A549 (cell line): ENCODE measurements at places on chromosomes 12 and 14.
A peak's percentile ranks its signal among the peaks of the same experiment; 100 is the strongest.

GRCh38 chr14:59294662-59294992, 106.2 kb downstream of the DAAM1 start:
- no peak for DNase-seq

DNA sequence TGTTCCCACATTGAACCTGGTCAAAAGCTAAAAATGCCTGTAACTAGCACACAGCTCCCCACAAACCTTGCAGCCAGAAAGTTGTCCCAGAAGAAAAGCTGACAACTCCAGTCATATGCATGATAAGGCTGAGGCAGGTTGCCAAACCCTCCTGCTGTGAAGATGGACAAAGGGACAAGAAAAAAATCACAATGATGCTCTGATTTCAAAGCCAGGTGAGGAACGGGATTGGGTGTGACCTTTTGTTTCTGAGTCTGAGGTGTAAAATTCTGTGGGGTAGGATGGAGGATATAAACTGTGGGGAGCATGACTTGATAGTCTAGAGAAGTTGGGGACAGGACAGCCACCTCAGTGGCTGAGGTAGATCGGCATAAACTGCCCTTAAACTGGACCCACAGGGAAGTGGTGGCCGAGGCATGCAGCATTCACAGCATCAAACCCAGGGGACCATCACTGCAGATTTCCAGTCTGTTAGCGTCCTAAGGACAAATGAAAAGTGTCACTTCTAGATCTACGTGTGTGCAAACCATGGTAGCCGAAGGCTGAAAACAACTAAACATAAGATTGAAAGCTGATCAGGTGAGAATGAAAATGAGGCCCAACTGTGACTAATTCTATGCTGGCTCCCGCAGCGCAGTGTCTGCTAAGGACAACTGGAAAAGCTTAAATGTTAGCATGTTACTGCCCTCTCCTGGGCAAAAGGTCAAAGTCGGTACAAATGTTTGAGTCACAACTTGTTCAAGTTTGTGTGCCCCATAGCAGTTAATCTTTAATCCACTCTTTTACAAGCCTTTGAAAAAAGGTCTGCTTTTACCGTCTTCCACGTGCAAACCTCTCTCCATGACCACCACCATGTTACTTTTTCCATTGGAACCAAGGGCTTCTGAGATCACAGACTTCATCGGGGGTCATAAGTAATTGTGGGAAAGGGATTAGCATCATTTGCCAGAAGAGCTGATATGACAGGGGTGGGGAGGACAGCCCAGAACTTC, 39.8 kb downstream of the GRIN2B start:
- peak; percentile 96 for DNase-seq

DNA sequence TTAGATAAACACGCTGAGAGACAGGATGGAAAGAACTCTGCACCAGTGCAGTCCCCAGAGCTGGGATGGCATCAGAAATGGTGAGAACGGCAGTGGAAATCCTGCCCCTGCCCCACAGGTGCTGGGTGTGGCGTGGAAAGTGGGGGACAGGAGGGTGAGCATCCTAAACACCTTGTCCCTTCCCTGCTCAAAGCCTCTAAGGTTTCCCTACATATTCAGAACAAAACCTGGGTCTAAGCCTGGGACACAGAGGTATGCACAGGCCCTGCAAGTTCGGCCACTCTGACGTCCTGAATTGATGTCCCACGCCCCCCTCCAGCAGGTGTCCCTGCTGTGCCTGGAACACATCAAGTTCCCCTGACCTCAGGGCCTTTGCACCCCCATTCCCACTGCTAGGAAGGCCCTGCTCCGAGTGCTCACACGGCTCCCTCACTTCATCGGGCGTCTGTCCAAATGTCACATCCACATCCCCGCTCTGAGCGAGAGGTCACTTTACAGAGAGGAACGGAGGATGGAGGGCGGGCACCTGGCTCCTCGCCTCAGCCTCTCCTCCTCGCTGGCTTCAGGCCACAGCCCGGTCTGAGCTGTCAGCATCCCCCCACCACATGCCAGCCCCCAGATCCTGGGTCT, 38.5 kb upstream of the SFSWAP start:
- DNase-seq: no peak

DNA sequence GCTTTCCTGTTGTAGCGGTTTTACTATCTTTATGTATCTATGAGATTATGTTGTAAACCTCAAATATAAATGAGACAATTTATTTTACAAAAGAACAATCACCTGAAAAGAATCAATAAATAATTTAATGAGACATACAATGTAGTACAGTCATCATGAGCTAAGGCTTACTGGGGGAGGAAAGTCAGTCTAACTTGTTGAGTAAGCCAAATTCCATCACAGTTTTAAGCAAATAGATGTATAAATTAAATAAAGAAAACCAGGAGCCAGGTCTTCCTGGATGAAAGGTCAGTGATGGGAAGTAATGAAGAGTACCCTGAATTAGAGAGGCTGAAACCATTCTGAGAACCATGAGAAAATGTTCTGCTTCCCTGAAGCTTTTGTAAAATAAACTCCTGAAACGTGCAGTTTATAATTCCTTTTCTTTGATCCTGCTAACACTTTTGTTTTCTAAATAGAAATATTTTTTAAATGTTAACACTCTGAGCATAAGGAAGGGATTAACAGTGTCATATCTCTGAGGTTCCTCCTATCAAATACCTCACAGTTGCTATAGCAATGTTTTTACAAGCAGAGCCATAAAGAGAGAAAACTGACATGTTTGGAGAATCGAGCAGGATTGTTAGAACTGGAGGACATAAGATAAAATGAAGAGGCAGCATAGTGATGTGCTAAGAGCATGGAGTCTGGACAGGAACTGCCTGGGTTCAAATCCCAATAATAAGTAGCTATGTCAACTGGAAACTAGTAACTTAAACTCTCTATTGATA, 444.9 kb upstream of the FOXG1 start:
- peak; percentile 68 for DNase-seq

DNA sequence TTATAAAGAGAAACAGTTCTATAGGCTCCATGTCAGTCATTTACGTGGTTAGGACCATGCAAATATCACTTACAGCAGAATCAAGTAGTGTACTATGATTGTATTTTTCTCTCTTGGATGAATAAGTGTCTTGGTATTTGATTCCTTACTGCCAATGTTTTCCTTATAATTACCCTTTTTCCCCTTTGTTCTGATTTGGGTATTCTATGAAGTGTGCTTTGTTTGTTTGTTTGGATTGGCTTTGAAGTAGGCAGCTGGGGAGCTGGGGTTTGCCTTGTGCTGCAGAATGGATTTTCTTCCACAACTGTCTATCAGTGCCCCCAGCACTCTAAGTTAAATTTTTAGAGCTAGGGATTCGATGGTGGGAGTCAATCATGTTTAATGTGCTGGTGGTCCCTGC, 12.4 kb downstream of the TMEM120B start:
- DNase-seq: no peak

DNA sequence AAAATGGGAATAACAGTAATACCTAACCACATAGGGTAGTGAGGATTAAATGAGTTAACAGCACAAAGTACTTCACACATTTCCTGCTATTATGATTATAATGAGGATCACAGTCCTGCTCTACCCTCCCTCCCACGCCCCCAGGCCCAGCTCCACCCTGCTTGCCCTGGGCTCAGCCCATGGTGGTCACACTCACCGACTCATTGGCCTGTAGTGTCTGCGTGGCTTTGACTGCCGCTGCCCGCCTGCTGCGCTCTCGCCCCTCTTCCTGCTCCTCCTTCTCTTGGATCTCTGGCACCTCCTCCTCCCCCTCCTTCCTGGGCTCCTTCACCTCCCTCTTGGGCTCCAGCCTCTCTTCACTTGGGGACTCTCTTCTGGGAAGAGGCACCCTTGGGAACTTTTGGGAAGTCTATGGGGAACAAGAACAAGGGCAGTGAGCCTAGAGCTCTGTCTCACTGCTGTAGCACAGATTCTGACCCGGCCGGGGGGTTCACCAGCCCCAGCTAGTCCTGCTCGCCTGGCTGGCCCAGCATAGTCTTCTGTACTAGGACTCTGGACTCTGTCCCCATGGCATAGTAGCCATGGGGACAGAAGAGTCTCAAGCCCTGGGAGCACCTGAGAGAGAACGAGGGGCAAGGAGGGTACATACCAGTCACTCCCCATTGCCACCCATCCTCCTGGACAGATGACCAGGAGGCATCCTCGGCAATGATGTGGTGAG, 7.1 kb upstream of the PNMA1 start:
- no peak for DNase-seq

- DNase-seq: peak; percentile 59
Observed at GRCh38 chr12:92927055-92927435, 2.0 kb downstream of the EEA1 start.

DNA sequence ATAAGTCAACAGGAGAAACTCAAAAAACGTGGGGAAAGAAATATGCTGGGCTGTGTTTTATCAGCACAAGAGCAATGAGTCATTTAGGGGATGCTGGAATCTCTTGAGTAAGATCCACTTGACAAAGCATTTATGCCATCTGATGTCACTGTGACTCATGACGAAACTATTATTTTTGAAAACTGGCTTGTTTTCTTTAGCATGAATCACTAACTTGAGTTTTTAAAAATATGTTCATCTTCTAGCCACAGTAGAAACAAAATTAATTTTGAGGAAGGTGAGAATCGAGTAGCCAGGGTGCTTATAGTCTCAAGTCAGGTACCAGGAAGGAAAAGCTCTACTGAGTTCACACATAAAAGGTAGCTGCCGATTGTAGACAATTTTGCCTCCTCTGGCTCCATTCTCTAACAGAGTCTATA, 456.2 kb upstream of the MGAT4C start:
- peak; percentile 97 for DNase-seq

GRCh38 chr12:27530157-27530922, 6.3 kb downstream of the PPFIBP1 start:
- peak; percentile 25 for DNase-seq

GRCh38 chr12:68967046-68967445, 34.1 kb upstream of the CPM start:
- no peak for DNase-seq

- no peak for DNase-seq
Observed at GRCh38 chr12:27309293-27309994, 23.2 kb upstream of the BMAL2 start.

- DNase-seq: no peak
Observed at GRCh38 chr14:35340616-35341453, 48.7 kb downstream of the PSMA6 start.

GRCh38 chr12:95731519-95731958, 59.0 kb downstream of the NTN4 start:
- DNase-seq: no peak

DNA sequence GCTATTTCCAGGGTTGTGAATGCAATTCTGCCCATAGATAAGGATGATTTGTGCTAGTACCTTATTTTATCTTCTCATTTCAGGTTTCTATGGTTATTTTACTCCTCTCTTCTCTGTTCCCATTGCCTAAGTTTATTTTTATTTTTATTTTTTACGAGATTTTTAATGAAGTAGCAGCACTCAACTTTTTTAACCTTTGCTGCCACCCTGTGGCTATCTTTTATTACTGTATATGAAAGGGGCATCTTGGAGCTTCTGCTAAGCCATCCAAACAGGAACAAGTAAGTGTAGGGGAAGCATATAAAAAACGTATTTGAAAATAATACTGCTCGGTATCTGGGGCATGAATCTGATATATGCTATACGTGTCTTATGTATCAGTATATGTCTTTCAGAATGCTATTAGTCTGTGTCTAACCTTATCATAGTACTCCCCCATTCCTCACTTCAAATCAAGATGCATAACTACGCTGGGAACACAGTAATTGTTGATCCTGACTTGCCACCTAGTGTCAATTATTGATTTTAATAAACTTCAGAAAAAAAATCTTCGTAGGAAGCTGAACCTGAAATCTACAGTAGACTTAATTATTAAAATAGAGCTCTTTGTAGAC, 60.3 kb downstream of the KLRG1 start:
- peak; percentile 34 for DNase-seq

GRCh38 chr12:109744986-109745942, 31.6 kb downstream of the FAM222A start:
- no peak for DNase-seq

DNA sequence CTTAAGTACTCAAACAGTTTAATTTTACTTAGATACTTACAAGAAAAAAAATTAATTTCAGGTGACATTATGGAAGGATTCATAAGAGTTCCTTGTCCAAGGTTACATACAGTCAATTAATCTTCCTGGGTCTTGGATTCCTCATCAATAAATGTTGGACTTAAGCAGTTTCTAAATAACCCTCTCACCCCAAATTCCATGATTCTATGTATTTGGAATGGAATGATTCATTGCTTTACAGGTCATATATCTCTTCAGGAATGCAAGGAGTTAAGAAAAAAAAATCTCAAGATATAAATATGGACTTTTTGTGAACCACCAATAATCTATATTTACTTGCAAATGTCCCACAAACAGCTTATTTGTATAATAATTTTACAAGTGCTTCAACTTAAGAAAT, 84.2 kb upstream of the BMP4 start:
- no peak for DNase-seq

- no peak for DNase-seq
Observed at GRCh38 chr12:121530600-121531355, 50.0 kb downstream of the KDM2B start.

GRCh38 chr14:75069121-75069810, at the start of gene ZC2HC1C:
Gene ZC2HC1C (plus strand): TSS chr14:75069641. CDS start chr14:75070574, 933 bp downstream.
- peak; percentile 84 for DNase-seq

- DNase-seq: no peak
Observed at GRCh38 chr12:78179346-78179745, 348.7 kb downstream of the NAV3 start.

DNA sequence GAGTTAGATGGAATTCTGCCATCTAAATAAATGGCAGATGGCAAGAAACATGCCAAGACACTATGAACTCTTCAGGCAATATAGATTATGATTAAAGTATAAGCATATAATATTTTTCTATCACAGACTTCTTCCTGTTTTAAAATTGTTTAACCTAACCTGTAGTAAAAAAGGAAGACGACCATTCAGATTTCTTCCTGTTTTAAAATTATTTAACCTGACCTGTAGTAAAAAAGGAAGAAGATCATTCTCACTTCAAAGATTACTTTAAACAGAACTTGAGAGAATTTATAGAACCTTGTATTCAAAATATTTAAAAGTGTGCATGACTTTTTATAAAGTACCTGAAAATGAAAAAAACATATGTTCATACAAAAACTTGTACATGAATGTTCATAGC, 63.5 kb downstream of the RPS6KA5 start:
- DNase-seq: no peak

DNA sequence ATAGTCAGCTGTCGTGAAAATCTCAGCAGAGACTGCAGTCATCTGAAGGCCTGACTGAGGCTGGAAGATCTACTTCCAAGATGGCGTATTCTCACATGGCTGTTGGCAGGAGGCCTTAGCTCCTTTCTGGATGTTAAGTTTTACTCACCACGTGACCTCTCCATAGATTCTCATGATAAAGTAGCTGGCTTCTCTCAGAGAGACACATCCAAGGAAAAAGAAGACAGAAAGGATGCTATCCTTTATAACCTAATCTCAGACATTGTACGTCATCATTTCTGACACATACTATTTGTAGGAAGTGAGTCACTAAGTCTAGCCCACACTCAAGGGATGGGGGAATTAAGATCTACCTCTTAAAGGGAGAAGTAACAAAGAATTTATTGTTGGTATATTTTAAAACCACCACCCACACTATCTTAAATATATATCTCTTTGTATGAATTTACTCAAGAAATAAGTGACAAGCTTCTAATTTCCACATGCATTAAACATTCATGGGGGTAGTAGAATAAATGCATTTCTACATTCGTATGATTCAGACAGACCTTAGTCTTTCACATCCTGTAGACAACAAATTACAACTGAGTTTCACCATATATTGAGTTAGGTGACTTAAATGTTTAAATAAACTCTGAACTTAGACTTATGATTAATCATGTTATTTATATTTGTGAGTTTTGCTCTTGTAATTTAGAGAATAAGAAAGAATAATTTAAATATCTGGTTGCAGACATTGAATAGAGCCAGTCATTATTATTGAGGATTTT, 411.0 kb downstream of the LRIG3 start:
- peak; percentile 2 for DNase-seq

- no peak for DNase-seq
Observed at GRCh38 chr14:54182419-54183045, 214.3 kb upstream of the CDKN3 start.
